ENCODE measurements at places on chromosomes 12 and 14.
A peak's percentile ranks its signal among the peaks of the same experiment; 100 is the strongest.

GRCh38 chr14:50308363-50308915 lies 3.6 kb downstream of the L2HGDH start:
- DNase-seq: no peak

DNA sequence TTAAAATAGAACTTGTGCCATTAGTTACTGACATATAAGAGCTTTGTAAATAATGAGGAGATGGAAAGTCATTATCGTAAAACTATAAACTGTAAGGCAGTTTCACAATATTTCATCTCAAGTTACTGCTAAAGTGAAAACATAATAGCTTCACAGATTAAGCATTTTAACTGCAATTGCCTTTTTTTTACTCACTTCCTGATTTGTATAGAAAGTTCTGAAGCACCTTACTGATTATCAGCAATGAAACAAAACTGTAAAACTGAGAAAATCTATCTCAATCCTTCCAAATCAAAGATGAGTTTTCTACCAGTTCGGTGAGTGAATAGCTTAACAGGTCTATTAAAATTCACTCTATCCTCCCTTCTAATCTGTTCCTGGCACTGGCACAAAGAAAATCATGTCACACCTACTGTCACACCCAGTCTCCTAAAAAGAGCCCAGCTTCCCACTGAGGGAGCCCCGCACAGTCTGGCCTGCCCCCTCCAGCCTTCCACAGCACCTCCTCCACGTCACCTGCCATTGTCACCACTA lies 161.4 kb upstream of the ABCD2 start:
- DNase-seq: no peak

DNA sequence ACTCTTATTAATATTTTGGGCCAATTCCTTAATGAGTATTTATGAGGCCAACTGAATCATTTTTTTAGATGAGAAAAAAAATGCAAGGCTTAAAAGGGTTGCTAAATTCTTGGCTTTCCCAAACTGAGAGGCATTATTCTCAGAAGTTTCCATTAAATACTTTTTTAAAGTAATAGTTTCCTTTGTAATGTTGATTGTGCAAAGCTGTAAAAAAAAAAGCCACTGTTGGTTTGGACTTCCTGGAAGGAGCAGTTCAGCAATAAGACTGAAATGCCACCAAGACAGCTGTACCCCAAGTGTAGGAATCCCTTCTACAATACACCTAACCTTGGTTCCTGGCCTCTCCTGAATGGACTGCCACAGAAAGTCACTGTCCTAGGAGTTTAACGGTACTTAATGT lies 231.3 kb downstream of the MON2 start:
- DNase-seq: no peak

GRCh38 chr14:61471297-61472005 lies 150.1 kb downstream of the PRKCH start:
- DNase-seq: no peak

DNA sequence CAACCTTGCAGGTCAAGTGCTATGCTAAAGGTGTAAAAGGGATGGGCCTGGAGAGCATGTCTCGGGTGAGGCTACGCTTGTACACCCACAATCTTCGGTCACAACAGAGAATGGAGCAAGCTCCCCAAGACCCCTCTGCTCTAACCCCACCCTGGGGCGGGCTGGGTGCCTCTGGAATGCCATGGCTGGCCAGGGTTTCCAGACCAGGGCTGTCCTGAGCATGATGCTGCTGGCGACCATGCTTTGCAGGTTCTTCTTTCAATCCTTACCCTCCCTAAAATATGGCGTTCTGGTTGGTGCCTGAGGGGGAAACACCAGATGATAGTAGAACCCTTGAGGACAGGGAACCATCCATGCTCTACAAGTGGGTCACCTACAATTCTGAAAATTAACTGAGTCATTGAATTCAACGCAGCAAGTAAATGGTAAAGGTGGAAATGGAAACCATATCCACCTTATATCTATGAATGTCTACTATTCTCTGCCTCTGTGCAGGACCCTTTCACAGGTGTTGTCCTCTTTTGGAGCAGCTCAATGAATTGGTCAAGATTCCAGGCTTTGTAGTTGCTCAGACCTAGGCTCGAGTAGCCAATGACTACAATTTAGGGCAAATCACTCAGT lies 111.6 kb upstream of the EGLN3 start:
- no peak for DNase-seq

- DNase-seq: no peak
Observed at GRCh38 chr12:111410431-111411184, 4.9 kb downstream of the SH2B3 start.

- DNase-seq: no peak
Observed at GRCh38 chr14:97806891-97807290, 1009.7 kb downstream of the VRK1 start.

DNA sequence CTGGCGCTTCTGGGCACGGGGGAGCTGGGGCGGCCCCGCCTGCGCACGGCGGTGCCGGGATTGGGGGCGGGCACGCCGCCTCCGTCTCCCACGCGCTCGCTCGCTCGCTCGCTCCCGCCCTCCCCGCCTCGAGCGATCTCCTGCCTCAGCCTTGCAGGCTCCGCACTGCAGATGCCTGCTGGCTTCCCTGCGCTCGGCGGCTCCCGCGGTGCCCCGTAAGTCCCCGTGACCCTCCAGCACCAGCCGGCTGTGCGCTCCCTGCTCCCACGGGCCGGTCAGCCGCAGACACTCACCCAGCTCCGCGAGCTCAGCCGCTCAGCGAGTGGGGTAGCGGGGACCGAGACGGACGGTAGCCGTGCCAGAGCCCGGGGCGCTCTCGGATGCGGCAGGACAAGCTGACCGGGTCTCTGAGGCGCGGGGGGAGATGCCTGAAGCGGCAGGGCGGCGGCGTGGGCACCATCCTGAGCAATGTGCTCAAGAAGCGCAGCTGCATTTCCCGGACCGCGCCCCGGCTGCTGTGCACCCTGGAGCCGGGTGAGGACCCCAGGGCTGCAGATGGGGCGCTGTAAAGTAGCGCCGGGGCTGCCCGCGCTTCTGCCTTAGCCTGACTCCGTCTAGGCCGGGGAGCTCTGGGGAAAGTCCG lies at the start of gene TBC1D30:
TSS of gene TBC1D30 (plus strand) at position 148 of the 643 bp plus-strand sequence. CDS start at position 381, 233 bp downstream.
- no peak for DNase-seq

- no peak for DNase-seq
Observed at GRCh38 chr14:77278461-77279230, 7.6 kb upstream of the NGB start.

- DNase-seq: peak; percentile 23
Observed at GRCh38 chr12:92989715-92990484, 60.8 kb upstream of the EEA1 start.

DNA sequence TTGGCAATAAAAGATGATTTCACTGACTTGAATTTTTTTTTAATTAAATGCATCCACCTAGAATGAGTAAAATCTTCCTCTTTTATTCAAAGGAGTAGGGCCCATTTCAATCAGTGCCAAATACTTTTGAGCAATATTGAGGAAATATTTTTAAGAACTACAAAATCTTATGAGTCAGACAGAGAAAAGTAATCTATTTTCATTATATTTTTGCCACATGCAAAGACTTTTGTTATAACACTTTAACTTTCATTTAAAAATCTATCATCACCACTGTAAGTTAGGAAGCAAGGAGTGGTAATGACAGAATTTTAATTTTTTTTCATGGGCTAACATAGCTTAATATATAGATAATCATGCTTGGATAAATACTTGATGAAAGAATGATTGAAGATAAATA lies 345.2 kb upstream of the KITLG start:
- DNase-seq: no peak

DNA sequence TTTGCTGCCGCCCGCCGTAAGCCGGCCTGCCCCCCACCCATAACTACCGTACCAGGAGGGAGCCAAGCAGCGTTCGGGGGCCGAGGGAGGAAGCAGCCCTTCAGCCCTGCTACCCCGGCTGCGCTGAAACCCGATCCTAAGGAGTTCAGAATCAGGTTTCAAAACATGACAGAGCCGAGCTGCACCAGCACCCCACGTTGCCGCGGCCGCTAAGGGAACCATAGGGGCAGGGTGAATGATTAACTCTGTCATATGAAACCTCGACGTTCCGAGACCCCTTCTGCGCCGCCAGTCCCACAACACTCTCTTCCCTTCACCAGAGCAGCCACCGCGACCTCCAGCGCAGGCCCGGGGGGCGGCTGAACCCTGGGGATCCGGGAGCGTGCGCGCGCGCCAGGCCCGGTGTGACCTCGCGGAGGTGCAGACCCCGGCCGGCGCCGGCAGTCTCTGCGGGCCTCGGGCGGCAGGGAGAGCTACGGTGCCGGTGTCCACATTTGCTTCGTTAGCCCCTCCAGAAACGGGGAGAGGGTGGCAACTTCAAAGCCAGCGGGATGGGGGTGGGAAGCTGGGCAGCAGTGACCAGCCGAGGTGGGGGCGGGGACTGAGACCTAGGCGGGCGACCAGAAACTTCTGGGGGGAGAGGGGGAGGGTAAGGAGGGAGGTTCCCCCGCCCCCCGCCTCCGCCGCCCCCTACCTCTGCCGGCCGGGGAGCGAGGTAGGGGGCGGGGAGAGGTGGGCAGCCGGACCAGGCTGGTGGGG lies 1.6 kb downstream of the SIX4 start:
- DNase-seq: no peak

GRCh38 chr12:46490635-46491034 lies 118.1 kb upstream of the SLC38A2 start:
- no peak for DNase-seq

GRCh38 chr12:129404556-129404955 lies 499.3 kb downstream of the TMEM132D start:
- no peak for DNase-seq

DNA sequence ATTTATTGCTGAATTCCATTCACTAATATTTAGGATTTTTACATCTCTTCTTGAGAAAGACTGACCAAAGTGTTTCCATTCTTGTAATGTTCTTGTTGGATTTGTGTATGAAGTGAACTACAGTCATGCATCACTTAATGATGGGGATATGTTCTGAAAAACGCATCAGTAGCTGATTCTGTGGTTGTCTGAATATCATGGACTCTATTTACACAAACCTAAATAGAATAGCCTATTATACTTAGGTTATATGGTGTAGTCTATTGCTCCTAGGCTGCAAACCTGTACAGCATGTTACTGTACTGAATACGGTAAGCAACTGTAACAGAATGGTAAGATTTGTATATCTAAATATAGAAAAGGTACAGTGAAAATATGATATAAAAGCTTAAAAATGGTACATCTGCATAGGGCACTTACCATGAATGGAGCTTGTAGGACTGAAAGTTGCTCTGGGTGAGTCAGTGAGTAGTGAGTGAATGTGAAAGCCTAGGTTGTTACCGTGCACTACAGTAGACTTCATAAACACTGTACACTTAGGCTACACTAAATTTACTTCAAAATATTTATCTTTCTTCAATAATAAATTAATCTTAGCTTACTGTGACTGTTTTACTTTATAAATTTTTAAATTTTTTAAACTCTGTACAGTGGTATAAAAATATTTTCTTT lies 27.6 kb upstream of the P2RX4 start:
- no peak for DNase-seq

DNA sequence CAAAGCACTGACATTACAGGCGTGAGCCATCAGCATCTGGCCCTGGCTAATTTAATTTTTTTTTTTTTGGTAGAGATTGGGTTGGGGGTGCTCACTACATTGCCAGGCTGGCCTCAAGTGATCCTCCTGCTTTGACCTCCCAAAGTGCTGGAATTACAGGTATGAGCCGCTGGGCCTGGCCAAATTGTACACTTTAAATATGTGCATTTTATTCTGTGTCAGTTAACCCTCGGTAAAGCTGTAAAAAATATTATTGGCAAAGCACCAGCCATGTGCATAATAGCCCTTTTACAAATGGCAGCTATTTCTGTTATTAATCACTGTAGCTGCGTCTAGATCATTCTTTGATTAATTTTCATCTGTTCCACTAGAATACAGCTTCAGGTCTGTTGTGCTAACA lies 12.0 kb downstream of the TMEM119 start:
- DNase-seq: no peak

DNA sequence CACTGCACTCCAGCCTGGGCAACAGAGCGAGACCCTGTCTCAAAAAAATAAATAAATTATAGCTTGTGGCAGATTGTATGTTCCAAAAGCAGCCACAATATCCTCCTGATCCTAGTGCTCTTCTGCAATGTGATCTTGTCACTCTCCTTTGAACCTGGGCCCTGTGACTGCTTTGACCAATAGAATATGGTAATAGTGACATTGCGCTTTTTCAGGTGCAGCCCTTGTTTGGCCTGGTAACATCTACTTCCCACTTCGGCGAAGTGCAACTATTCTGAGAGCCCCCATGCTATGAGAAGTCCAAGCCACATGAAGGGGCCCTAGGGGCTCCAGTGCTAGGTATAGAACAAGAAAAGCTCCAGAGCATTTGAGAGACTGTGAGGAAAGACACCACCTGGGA lies 31.1 kb upstream of the DENND5B start:
- DNase-seq: no peak

GRCh38 chr12:6872073-6873048 lies 742 bp downstream of the SPSB2 start:
- DNase-seq: peak; percentile 76

GRCh38 chr14:42013559-42013958 lies 406.9 kb downstream of the LRFN5 start:
- no peak for DNase-seq

DNA sequence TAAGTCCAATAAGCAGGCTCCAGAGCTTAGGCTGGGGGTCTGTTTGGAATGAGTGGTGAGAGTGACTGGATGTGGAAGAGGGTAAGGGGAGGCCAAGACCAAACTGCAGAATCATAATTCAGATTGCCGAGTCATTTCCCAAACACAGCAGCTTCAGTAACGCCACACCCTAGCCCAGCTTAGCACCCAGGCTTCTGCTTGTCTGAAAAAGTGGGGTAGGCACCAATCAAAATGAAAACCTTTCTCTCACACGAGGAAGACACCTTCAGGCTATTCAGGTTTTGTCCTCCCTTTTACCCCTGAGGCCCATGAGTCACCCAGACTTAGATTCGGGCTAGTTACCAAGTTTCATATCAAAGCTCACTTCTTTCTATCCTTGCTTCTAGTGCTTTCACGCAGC lies 306.1 kb downstream of the DAD1 start:
- DNase-seq: no peak
